ENCODE measurements at places on chromosomes 7 and 10.

DNA sequence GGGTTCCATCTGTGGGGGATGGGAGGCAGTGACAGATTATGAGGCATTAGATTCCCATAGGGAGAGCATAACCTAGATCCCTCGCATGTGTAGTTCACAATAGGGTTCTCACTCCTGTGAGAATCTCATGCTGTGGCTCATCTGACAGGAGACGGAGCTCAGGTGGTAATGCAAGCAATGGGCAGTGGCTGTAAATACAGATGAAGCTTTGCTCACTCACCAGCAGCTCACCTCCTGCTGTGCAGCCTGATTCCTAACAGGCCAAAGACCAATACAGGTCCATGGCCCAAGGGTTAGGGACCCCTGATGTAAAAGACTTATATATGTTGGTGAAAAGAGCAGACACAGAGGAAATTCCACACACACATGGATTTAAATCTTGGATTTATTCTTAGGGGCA is 370.2 kb downstream of the NRG3 start:
- DNase-seq, result no peak

GRCh38 chr10:34817054-34817453 is 2.0 kb upstream of the PARD3 start:
- DNase-seq, result no peak

DNA sequence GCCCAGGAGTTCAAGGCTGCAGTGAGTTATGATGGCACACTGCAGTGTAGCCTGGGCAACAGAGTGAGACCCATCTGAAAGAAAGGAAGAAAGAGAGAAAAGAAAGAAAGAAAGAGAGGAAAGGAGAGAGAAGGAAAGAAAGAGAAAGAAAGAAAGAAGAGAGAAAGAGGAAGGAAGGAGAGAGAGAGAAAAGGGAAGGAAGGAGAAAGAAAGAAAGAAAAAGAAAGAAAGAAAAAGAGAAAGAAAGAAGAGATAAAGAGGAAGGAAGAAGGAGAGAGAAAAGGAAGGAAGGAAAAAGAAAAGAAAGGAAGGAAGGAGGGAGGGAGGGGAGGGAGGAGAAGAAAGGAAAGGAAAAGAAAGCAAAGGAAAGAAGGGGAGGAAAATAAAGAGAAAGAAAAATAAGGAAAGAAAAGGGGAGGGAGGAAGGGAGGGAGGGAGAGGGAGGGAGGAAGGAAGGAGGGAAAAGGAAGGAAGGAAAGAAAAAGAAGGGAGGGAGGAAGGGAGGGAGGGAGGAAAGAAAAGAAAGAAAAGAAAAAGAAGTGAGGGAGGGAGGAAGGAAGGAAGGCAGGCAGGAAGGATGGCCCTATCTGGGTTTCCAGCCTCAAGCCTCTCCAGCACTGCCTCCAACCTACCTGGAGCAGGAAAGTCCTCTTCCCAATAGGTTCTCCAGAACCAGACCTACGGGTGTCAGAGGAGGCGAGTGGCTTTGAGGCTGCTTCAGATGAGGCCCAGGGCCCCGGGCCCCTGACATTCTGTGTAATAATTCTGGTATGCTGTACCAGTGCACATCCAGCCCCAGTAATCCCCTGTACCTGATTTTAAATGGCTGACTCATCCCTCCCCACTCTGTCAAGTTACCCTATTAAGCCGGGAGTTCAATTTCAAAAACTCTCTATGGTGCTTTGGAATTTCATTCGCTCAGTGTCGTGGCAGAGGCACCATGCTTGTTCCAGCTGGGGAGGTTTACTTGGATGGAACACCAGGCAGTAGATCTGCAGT is 6.8 kb upstream of the PARD3 start:
- DNase-seq, result no peak

DNA sequence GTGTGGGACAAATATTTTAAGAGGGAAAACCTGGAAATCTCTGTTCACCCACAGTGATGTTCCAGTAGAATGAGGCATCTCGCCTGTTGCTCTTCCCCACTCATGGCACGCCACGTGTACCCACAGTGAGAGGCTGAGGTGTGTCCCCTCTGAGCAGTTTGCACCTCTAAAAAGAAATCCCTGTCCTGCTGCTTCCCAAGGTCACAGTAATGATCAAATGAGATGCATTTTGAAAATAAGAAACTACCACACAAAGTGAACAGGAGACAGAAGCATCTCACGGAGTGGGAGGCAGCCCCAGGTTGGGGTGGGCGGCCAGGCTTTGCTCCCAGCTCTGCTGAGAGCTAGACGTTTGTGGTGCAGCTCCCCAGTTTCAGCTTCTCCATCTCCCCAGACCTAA is 12.4 kb upstream of the ZNF777 start:
- DNase-seq, result no peak

- DNase-seq, result no peak
Observed at GRCh38 chr10:113549856-113550255, 3.0 kb upstream of the HABP2 start.

DNA sequence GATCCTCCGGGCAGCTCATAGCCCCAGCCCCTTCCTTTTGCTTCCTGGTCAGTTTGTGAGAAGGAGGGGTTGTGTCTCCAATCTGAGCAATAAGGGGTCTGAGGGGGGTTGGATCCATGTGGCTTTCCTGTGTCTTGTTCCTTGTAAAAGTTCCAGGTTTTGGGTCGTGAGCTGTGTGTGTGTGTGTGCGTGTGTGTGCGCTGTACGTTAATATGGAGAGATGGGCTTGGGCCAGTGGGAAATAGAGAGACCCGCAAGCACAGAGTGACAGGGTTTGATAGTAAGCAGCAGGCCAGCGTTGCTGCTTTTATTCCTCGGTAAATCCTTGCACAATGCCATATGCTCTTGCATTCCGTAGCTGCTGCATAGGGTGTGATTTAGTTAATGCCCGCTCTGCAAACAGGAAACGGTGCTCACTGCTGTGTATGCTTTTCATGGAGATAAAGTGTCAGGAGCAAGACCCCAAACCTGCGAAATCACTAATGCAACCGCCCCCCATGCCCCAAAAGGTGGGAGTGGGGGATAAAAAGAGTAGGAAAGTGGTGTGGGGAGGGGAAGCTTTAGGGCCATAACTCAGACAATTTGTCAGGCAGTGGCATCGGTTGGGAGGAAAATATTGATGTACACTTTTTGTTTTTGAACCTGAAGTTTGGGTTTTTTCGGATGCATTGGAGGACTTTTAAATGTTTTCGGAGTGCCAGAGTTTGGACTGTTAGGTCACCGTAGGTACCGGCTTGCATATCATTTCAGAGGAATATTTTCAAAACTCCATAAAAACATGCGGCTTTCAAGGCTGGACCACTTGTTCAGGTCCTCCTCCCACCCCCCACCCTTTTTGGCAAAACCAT is 108.7 kb downstream of the TCF7L2 start:
- peak; percentile 24 for DNase-seq

DNA sequence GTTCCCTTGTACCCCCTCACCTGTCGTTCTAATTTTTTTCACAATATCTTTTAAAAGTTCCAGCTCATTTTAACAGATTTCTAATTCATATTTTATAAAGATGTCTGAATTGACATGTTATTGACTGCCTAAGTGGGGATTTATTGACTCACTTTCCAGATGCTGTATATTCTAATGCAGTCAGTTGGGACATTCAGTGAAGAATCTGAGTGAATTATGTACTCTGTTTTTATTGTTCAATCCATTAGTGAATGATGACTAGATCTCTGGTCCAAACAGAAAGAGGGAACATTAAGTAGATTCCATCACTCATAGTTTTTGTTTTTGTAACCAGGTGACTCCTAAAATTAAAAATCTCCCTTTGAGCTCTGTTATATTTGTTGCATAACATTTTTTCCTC is 54.3 kb downstream of the LOXL4 start:
- DNase-seq, result no peak

GRCh38 chr7:158527495-158527894 is 60.1 kb downstream of the PTPRN2 start:
- no peak for DNase-seq

DNA sequence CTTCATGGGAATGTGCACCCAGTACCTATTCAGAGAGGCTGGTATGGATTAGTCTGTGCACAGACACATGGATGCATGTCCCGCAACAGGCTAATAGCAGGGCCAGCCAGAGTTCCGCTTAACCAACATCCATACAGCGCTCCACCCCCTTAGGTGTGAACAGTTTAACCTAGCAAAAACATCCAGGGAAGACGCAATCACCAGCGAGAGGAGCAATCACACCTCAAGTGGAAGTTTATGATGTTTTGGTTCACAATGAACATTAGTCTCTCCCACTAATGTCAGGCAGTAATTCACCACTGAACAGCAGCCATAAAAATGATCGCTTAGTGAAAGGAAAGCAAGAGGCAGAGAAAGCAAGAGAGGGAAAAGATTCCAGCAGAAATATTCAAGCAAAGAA is 91.1 kb downstream of the PLXNA4 start:
- no peak for DNase-seq

DNA sequence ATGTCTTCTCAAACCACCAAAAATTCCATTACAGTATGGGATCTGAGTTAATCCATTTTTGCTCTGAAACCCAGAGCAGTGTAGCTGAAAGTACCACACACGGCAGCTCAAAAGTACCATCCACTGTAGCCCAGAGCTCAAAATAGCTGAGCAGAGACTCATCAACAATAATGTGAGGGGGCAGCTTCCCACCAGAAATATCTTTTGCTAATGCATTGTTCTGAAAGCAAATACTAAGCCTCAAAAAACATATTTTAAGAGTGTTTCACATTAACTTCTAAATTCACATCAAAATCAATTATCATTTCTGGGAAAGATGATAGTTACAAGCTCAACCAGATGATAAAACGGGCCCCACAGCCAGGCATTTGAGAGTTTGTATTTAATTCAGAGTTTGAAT is 73.7 kb downstream of the ABLIM1 start:
- no peak for DNase-seq

GRCh38 chr7:127986581-127987521 is 44.4 kb downstream of the LRRC4 start:
- no peak for DNase-seq

DNA sequence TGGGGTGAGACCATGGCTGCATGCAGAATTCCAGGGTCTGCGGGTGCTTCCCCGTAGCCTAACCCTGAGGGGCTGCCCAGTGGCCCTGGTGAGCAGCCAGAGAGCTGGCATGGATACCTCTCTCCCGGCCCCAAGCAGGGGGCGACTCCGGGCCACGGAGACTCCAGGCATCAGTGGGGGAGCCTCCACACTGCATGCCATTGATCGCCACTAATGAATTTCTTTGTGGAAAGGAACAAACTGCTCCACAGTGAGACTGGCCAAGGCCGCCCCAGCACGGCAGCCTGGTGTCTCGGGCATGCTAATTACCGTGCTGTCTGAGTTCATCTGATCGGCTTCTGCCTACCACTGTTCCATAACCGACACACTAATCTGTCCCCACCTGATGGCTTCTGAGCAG is 184.4 kb downstream of the GRID1 start:
- DNase-seq, result no peak
